ENCODE measurements at places on chromosomes 7 and 10.

DNA sequence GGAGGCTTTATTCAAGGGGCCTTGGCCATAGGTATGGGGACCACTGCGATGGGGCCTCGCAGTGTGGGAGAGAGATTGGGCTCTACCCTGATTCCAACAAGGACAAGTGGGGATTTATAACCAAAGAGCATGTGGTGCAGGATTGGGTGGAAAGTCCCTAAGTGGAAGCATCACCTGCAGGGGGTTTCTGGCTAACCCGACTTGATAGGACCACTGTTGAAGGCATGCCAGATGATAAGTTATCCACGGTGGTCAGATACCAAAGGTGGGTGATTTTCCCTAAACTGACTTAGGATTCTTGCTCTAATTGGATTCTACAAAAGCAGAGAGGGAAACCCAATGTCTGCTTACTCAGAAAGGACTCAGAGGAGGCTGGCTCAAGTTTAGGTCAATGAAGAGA, 429.6 kb upstream of the LRGUK start:
- DNase-seq: no peak

DNA sequence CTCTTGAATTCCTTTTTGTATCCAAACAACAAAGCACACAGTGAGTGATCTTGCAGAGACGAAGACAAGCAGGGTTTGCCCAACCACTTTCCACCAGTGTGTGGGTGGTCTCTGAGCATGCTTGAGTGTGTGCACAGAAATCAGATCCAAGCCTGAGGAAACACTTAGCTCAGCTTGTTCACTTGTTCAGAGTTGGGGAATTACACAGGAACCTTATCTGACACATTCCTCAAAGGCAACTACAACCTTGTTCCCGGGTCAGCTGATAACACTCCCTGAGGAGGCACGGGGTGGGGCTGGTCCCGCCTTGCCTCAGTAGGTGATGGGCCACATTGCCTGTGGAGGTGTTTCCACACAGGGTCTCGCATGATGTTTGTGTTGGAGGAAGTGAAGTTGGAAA, 216.9 kb downstream of the DYNC1I1 start:
- no peak for DNase-seq

DNA sequence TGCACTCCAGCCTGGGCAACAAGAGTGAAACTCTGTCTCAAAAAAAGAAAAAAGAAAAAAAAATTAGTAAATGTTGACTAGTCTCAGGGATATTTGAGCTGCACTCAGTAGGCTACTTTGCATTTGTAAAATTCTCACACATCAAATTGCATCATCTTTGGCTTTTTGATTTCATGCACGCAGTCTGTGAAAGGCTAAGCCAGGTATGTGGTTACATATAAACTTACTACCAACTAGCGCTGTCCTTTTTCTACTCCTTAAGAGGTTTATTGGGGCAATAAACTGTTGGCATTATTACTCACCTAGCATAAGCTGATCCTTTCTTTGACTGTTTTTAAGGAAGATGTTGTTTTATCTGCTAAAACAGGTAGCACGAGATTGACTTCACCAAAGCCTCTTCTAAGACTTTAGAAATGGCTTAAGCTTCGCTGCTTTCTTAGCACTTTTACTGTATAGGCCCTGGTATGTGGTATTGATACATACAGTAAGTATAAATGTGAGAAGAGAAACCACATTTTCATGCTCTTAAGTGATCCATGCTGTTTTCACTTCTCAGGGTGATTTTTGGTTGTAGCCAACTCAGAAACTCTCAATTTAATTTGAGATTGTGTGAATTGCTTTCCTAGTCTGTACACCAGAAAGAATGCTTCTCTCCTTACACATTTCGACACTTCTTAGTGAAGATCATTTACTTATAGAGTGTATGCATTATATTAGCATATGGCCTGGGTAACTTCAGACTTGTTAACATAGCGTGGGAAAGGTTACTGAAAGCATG, 323.9 kb downstream of the AUTS2 start:
- DNase-seq: no peak

GRCh38 chr10:132647424-132647823, 109.8 kb downstream of the INPP5A start:
- DNase-seq: no peak

DNA sequence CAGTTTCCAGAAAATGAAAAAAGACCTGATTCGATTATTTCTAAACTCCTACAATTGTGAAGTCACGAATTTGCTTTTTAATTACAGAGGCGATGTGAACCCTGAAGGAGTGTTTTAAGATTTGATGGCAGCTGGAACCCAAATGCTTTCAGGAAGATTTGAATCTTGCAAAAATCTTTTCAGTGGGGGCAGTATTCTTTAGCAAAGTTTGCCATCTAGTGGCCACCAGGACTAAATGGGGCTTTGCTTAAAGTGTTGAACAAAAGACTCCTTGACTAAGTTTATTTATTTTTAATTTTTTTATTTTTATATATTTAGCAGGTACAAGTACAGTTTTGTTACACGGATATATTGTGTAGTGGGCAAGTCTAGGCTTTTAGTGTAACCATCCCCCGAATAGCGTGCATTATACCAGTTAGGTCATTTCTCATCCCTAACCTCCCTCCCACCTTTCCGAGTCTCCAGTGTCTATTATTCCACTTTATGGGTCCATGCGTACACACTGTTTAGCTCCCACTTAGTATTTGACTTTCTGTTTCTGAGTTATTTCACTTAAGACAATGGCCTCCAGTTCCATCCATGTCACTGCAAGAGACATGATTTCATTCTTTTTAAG, 98.8 kb downstream of the CACNB2 start:
- peak; percentile 21 for DNase-seq

- DNase-seq: no peak
Observed at GRCh38 chr7:88485821-88486220, 179.1 kb upstream of the STEAP4 start.

DNA sequence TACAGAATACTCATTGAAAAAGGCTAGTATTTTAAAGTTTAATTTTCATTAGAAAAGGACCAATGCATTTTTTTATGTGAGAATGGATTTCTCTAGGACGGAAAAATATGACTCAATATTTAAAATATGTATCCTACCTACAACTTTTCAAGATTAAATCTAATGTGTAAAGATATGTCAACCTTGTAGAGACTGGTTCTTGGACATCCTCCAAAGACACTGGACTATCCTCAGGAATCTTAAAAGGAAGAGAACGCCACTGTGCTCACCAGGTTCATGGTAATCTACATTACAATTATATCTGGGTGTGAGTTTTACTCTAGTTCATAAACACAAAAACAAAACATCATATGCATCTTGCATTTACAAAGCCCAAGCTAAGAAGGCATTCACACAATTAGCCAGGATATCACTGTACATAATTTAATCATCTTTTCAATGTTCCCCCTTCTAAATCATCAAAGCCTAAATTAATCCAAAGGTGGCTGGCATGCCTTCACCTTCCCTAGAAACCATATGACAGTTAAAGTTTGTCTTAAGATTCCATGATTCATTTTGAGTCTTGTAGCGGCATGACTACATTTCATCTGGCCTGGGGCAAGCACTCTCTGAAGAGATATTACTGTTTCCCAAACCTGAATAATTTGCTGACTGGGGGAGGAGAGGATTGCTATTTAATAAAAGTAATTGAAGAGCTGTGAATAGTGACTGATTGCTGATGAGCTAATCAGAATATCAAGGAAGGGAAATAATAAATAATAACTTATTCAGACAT, 12.0 kb downstream of the SGCE start:
- DNase-seq: no peak
